ENCODE measurements at places on chromosomes 3 and 15. TPM values are rescaled to one million over a fixed set of nuclear protein-coding genes. Genes with fewer than 3 reads are reported as not detected.

The SLC2A2 gene
- total RNA-seq = not detected

The IGSF10 gene
- 0.78 TPM for total RNA-seq

The GASK1A gene
- not detected for total RNA-seq

The WDR72 gene
- 5.5 TPM for total RNA-seq

The FEZF2 gene
- not detected for total RNA-seq

The HACD2 gene
- 38.1 TPM for total RNA-seq

The ALDH1A2 gene
- 0.19 TPM for total RNA-seq

The PIGB gene
- 17.0 TPM for total RNA-seq

The FANCD2OS gene
- not detected for total RNA-seq

The SCAANT1 gene
- not detected for total RNA-seq

The ARGFX gene
- not detected for total RNA-seq

The RBPMS2 gene
- 8.9 TPM for total RNA-seq

The CEP152 gene
- 7.6 TPM for total RNA-seq

The C3orf49 gene
- not detected for total RNA-seq

The ACKR2 gene
- 0.07 TPM for total RNA-seq

The PLS1 gene
- 13.6 TPM for total RNA-seq

The P2RY13 gene
- not detected for total RNA-seq

The CDC25A gene
- total RNA-seq = 10.9 TPM

The AGBL1 gene
- total RNA-seq = not detected

The ITIH1 gene
- not detected for total RNA-seq

The CTXN2 gene
- total RNA-seq = 0.04 TPM

The CA12 gene
- total RNA-seq = 158 TPM

The FBN1 gene
- total RNA-seq = 8.2 TPM

The DUOX1 gene
- not detected for total RNA-seq

The PDZRN3 gene
- total RNA-seq = not detected

The MLF1 gene
- 24.0 TPM for total RNA-seq

The SH3GL3 gene
- 0.73 TPM for total RNA-seq

The NR1I2 gene
- total RNA-seq = not detected

The PLAAT1 gene
- total RNA-seq = not detected

The AGTR1 gene
- 0.50 TPM for total RNA-seq
